ENCODE measurements at places on chromosomes 4 and X.

DNA sequence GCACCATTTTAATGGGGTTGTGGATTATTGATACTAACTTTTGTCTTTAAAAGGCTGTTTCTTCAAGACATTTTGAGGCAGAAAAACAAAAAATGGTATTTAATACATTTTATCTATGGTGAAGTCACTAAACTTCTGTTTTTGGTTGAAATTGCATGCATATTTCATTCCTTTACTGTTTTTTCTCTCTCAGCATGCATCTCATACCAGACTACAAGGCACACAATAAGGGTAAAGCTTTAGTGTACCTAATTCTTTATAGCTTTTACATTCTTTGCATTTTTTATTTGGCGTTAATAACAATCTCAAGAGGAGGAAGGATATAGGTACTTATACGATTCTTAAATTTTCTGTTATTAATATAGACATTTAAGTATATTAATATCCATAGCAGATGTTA lies 151.0 kb upstream of the DKK2 start:
- no peak for DNase-seq

DNA sequence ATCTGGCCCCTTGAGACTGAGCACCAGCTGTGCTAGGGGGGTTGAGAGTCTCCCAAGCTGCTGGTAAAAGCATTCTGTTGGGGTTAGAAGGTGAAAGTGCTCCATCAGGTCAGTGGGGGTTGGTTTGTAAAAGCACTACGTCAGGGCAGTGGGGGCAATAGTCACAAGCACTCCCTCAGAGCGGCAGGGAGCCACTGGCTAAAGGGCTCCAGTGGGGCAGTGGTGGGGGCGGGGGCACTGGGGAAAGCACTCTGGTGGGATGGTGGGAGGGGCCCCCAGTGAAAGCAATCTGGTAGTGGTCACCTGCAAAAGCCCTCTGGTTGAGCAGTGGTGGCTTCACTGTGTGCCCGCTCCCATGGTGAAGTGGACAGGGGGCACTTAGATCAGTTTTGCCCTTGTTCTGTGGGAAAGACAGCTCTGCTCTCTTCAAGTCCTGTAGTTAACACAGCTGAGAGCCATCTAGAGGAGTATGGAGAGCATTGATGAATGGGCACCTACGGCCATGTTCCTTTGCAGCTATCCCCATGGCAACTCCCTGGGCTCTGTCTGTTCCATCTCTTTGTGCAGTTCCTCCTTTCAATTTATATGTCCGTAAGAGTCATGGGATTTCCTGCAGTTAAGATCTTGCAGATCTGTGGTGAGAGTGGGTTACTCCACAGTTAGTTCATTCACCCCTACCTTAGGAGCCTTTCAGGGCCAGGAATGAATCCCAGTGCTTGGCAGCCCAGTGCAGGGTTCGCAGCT lies 106.4 kb downstream of the SH3BGRL start:
- DNase-seq, result no peak

DNA sequence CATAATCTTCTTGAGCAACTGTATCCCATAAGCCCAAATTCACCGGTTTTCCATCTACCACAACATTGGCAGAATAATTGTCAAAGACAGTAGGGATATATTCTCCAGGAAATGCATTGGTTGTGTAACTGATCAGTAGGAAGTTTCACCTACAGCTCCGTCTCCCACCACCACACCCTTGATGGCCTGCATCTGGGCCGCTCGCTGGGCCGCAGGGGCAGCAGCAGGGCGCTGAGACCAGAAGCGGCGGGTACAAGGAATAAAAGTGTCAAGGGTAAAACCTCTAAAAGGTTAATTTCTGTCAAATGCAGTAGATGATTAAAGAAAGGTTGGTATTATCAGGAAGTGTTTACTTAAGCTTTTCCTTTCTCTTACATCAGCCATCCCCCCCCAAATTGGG lies 167.6 kb upstream of the DKK2 start:
- no peak for DNase-seq

DNA sequence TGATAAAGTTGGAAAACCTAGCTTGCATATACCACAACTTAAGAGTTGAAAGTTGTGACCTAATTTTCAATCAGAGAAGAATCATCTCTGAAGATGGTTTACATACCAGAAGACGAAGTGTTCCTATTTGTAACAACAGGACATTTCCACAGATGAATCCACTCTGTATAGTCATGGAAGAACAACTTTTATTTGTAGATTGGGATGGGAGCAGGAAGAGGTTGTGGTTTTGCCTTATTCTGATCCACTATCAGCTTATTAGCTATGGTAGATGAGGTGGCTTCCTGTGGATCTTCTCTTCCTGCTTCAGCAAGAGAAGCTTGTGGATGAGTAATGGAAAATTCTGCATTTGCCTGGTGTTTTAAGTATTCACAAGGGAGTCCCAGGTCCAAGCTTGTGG lies 18.6 kb upstream of the SUPT20HL1 start:
- DNase-seq, result no peak

GRCh38 chr4:173017802-173018201 lies 150.8 kb upstream of the GALNT7 start:
- no peak for DNase-seq

- no peak for DNase-seq
These were observed 6.5 kb upstream of the ARHGAP6 start for GRCh38 chrX:11672213-11672612.

- DNase-seq, result no peak
These were observed 27.3 kb downstream of the SH3BGRL start for GRCh38 chrX:81229229-81229628.

- DNase-seq, result no peak
These were observed 38.7 kb upstream of the GRID2 start for GRCh38 chr4:92265021-92265420.

GRCh38 chr4:122481766-122482405 lies 25.4 kb upstream of the IL2 start:
- no peak for DNase-seq

DNA sequence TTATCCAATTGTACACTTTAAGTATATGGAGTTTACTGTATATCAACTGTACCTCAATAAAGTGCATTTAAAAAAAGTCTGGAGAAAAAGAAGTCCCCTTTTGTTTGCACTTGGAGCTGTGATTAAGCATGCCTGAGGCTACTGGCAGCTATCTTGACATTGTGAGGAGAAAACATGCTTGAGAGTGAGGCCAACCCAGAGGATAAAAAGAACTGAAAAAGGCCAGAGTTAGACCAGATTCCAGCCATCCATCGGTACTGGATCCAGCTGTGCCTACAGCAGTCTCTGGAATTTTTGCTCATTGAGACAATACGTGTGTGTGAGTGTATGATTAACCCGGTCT lies 57.4 kb downstream of the LGI2 start:
- DNase-seq, result no peak

DNA sequence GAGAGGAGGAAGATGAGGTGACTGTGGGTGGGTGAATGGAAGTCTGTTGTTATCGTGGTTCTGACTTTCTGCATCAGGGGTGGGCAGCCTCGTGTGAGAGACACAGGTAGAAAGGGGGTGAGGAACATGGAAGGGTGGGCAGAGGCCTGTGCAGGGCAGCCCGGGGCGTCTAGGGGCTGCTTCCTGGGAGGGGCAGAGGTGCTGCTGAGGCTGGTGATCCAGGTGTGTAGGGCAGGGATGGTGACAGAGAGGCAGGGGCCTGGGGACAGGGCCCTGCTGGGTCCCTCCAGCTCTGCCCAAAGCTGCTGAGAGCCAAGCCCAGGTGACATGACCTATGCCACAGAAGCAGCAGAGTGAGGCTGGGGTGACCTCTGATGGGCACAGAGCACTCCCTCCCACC lies 89.7 kb upstream of the C4orf50 start:
- no peak for DNase-seq

DNA sequence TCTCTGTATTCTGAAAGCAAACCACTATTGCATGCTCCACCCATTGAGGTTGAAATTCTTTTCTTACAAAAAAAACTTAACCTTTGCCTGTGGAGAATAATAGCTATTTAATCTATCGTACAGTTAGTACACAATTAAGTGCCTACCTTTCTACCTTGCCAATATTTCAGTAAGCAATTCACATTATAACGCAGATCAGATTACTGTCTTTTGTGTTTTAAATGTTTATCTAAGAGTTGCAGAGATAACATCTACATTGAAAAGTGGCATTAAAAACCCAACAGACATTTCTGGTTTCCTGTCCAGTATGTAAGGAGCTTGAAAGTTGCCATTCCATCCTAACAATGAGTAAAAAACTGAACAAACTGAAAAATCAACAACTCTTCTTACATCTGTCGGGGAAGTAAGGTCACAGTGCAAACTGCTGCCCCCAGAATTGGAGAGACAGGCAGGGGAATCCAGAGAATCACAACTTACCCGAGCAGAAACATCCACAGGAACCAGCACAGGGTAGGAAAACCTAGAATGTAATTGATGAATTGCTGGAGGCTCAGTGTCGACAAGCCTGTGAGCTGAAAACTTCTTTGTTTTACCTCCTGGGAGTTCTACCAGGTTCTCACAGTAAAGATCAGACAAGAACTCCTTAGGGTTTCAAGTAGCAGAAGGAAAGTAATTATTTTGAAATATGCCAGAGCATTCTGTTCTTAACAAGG lies 27.3 kb upstream of the ACSL4 start:
- peak; percentile 16 for DNase-seq

DNA sequence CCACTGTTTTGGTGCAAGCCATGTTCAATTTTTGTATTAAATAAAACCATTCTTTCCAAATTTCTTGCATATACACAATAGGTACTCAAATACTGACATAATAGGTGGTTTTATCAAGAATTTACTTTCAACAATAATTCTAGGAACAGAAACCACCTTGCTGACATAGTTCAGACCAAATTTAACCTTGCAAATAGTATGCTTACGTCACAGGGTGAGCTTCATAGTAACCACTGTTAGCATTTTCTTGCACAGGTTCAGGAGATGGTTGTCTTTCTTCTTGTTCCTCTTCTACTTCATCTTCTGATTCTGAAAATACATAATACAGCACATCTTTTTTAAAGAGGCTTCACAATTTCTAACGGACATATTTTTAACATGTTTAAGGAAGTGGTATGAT lies 17.6 kb downstream of the G3BP2 start:
- DNase-seq, result no peak

DNA sequence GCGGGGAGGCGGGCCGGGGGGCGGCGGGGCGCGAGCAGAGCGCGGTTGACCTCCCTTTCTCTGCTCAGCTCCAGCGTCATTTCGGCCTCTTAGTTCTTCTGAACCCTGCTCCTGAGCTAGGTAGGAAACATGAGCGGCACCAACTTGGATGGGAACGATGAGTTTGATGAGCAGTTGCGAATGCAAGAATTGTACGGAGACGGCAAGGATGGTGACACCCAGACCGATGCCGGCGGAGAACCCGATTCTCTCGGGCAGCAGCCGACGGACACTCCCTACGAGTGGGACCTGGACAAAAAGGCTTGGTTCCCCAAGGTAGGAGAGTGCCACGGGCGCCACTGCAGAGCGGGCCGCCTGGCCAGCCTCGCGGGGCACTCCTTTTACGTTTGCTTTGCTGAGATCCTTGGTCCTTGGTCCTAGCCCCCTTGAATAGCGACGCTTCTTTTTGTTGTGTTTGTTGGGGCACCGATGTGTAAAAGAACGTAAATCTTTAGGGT lies at the start of gene HTATSF1:
TSS of gene HTATSF1 (plus strand) at position 37 of the 497 bp plus-strand sequence. CDS start at position 130, 93 bp downstream.
- DNase-seq, result no peak

- DNase-seq, result no peak
These were observed 84.5 kb downstream of the FAM53A start for GRCh38 chr4:1599491-1600210.

DNA sequence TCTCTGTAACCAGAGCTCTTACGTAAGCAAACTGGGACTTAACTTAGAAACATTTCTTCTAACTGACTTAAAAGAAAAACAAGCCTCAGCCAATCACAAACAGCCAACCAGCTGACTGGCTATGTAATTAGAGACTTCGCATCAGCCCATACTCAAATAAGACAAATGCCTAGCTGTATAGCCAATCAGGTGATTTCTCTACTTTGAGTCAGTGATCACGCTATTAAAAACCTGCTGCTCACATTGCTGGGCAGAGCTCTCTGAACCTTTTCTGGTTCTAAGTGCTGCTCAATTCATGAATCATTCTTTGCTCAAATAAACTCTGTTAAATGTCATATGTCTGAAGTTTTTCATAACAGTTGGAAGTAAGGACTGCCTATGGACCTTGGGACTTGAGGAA lies 9.9 kb upstream of the SMIM10L2A start:
- DNase-seq, result no peak

DNA sequence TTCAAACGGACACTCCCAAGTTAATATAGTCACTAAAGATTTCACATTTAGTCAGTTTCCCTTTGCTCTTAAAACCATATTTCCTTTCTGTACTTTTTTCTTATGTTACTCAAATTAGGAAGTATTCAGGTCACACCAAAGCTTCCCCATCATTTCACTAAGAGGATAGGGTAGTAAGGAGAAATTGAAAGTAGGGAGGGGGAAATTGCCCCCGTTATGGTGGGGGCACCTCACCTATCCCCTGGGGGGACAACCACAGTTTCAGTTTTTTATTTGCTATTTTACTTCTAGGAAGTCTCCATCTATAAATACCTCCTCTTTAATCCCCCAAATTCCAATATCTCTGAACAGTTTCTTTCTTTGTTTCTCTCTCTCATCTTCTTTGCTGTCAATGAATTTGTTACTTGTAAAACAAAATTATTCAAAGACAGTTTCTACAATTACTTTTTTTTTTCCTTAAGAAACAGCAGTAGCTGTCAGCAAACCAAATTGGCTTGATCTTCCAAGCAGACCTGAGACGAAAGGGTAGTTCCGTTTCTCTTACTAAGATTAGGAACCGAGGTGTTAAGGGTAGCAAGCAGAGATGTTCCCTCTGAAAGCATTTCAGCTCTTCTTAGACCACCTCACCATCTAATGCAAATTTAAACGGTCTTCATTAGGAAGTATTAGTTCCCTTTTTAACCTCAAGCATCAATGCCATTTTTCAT lies 160.2 kb upstream of the KLF3 start:
- DNase-seq, result no peak

DNA sequence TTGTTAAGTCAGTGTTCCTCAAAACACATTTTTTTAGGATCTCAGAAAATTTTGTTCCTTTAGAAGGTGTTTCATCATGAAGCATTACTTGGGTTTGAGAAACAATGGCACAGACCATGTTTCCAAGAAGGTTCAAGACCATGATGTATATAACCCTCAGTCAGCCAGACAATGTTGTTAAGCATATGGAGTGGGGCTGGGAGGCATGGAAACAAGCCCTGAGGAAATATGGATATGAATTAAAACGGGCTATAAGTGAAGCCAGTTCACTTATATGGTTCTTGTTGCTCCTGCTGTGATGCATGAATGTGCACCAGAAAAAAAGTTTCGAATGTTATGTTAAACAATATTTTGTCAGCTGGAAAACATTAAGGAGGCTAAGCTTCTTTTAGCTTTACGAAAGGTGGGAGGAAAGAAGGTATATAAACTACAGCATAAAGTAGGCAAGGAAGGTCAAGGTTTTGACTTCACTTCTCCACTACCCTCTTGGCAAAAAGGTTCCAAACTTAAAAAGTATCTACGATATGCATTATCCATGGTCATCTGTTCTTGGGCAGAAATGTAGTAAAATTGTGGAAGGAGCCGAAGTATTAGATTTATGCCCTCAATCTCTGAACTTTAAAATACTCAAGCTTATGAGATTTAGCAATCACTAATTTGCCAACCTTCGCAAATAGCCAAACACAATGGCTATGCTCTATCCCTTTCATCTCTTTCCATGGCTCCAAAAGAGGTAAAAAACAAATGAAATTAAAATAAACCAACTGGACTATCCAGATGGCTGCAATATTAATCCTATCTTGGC lies 277.3 kb downstream of the CHIC1 start:
- DNase-seq, result no peak

All from NCI-H146 (cell line).